ENCODE measurements at places on chromosomes 3 and 15. TPM values are rescaled to one million over a fixed set of nuclear protein-coding genes. Genes with fewer than 3 reads are reported as not detected.

DNA sequence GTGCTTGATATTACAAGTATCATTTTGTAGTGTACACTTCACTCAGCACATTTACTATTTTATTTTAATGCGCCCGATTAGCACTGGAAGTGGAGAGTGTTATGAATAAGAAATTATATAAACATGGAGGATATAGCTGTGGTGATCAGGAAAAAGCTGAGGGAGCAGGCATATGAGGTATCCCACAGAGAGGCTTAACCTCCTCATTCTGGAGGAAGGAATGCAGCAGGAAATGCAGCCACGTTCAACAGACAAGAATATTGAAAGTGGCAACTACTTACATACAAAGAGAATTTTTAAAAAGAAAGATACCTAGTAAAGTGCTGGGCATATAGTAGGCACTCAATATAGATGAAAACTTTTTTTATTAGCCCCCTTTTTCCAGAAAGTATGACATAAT is 166.0 kb upstream of the SATB1 start:
- no peak overlapping the region for H3K27ac ChIP-seq
- H3K27me3 ChIP-seq = no peaks in the 10 kb centered on the region
- peaks cover 17% of the 10 kb centered on the region for H3K4me1 ChIP-seq
- H3K4me3 ChIP-seq = no peak overlapping the region
- H3K36me3 ChIP-seq = no peaks in the 10 kb centered on the region

TRIM42 gene
- total RNA-seq = not detected

- H3K36me3 ChIP-seq = no peaks in the 10 kb centered on the region
- no peak overlapping the region for H3K4me3 ChIP-seq
- DNase-seq = no peak
- no peaks in the 10 kb centered on the region for H3K27me3 ChIP-seq
- H3K4me1 ChIP-seq = peaks cover 5% of the 10 kb centered on the region
- H3K27ac ChIP-seq = no peak overlapping the region
These were observed 275.8 kb upstream of the KCNH8 start for GRCh38 chr3:18872466-18872865.

VIPR1 gene
- 13.9 TPM for total RNA-seq

GRCh38 chr3:194854206-194854605 is 168.5 kb downstream of the FAM43A start:
- H3K4me3 ChIP-seq = no peak overlapping the region
- no peaks in the 10 kb centered on the region for H3K4me1 ChIP-seq
- no peaks in the 10 kb centered on the region for H3K36me3 ChIP-seq
- no peaks in the 10 kb centered on the region for H3K27me3 ChIP-seq
- no peak overlapping the region for H3K27ac ChIP-seq

Measured in GM23338 (cell line).